ENCODE measurements at places on chromosomes 3 and 15.

DNA sequence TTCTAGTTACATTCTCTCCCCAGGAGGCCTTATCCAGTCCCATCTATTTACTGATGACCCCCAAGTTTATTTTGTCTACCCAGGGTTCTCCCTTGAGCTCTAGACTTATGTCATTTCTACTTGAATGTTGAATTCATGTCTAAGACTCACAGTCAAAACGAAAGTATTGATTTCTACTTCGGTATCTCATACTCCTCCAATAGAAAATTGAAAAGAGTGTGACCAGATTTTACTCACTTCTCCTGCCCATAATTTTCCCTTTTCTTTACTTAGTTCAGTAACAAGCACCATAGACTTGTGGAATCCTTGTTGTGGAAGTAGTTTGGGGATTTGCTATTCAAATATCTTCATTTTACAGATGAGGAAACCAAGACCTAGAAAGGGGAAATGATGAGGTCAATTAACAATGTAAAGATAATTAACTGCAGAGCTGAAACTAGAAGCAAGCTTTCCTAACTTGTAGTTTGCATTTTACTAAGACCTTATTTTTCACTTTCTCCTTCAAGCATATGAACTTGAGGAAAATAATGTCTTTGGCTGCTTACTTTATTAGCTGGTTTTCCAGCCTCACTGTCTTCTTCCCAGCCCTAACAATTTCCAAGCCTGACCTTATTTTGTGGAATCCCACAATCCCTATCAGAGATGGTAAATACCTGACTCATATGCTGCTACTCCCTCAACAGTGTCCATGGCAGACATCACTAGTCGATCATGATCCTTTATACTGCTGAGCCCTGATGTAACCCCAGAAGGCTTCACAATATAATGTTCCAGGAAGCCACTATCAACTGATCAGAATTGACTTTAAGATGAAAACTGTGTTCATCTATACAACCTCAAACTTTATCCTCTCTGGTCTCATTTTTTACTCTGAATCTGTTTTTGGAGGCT is 123.9 kb upstream of the AGBL1 start:
- no peak for DNase-seq

- DNase-seq, result no peak
These were observed 6.9 kb downstream of the ACVR2B start for GRCh38 chr3:38460377-38461270.

DNA sequence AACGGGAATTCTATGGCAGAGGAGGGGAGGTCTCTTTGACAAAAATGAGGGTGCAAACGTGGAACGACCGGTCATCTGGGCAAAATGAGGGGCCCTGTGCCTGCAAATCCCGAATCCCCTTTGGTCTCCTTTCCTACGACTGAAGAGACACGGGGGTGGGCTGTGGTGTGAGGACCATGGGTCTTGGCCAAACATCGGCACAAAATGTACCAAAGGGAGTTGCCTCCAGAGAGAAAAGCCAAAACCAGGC is 498 bp downstream of the ZNF280D start:
- DNase-seq, result peak; percentile 68

DNA sequence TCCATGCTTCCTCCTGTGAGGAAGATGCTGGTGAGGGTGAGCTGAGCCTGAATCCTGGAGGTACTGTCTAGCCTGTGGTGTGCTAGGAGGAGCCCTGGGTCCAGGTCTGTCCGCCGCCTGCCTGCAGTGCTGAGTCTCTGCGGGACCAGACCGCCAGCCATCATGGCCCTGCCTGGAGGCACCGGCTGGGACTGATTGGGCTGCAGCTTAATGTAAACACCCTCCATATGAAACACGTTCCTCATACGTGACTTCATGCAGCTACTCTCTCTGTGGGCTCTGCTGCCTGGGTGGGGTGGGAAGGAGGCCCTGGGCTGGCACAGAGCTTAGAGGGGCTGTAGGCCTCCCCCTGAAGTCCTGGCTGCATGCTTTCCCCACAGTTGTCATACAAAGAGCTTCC is 67.4 kb downstream of the FBLN2 start:
- no peak for DNase-seq

DNA sequence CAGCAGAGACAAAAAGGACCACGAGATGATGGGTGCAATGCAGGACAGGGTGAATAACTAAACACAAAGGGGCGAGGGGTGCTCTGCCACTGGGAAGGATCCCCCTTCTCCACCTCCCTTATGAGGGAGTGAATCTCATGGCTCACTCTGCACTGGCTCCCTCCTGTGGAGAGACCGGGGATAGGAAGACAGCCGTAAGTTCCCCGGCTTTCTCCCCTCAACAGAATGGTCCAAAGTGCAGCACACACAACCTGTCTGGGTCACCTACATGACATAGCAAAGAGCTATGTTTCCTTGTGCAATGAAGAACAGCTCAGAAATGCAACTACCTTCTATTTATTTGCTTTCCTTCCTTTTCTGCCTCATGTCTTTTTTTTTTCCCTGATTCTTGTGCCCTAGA is 7.8 kb upstream of the ACSBG1 start:
- DNase-seq, result no peak

DNA sequence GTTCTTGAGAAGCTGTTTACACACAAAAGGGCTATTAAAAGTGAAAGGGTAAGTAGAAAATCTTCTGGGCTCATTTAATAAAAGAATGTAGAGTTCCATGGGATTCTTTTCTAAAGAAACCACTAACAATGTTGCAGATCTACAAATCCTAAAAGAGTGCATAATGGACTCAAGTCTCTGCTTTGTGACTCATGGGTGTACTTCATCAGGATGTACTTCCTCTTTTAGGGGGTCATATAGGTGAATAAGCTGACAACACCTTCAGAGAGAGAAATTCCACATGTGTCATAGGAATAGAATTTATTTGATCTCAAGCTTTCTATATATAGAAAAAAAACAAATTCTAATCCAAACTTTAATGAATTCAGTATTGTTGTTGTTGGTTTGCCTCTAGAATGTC is 355.5 kb downstream of the TIGIT start:
- peak; percentile 25 for DNase-seq

DNA sequence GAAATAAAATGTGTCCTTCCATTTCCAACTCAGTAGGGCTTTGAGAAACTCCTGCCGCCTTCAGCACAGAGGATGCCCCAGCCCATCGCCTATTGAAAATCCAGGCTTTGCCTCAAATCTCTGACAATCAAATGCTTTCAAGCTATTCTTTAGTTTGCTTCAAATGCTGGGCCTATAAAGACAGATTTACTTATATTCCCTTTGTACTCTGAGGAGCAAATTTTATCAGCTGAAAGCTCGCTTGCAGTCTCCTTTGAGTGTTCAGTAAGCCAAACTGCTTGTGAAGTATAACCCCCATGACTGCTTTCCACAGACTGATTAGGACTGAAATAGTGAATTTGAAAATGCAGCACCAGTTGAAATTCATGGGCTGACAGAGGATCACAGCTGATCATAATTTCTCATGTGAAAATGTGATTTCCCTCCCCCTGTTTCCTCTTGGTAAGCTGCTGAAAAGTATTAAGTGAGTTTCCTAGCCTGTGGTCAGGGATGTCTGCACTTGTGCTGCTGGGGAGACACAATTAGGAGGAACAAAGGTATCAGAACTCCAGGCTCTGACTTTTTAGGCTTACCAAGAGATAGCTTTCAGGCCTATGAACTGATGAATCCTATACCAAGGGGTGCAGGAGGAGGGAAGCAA is 563.4 kb upstream of the TGFBR2 start:
- DNase-seq, result no peak

- no peak for DNase-seq
These were observed 401.5 kb upstream of the PROK2 start for GRCh38 chr3:72186400-72186855.

DNA sequence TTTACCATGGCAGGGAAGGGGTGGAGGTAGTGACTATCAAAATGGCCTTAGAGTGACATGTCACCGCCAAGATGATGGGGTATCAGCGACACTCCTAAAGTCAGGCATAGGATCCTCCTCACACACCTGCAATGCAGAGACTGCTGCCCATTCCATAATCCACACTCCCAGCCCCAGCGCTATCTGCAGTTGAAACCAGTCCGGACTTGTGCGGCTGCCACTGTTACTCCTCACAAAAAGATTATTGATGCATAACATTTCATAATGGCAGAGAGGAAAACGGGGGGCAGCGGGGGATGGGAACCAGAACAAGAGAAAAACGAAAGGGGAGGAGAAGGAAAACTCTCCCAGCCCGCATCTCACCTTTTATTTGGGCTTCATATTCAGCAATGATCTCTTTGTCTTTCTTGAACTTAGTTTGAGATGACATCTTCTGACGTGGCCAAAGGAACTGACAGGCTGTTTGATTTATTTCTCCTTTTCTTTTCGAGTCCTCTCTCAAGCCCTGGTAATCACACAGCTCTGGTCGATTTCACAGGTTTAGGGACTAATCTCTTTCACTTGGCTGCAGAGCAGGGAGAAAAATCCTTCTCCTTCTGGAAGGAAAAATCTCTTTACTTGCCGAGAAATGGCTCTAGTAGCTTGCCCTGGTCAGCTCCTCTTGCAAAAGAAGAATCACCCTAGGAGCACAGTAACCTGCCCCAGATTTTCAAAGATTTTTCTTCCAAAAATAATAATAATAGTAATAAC is 749 bp downstream of the SRGAP3 start:
- no peak for DNase-seq

- no peak for DNase-seq
These were observed 24.2 kb downstream of the TMEM44 start for GRCh38 chr3:194608981-194609380.

GRCh38 chr3:173304182-173304800 is 93.3 kb upstream of the NLGN1 start:
- no peak for DNase-seq

GRCh38 chr15:92643849-92644815 is 11.4 kb downstream of the FAM174B start:
- peak; percentile 64 for DNase-seq

- no peak for DNase-seq
These were observed 20.1 kb downstream of the PLA2G4B start for GRCh38 chr15:41858756-41859155.

- DNase-seq, result no peak
These were observed 15.0 kb upstream of the LTF start for GRCh38 chr3:46479696-46480095.

- peak; percentile 13 for DNase-seq
These were observed 17.1 kb downstream of the TJP1 start for GRCh38 chr15:29805043-29805707.

GRCh38 chr3:152508705-152509104 is 240.0 kb downstream of the MBNL1 start:
- DNase-seq, result peak; percentile 61

- DNase-seq, result no peak
These were observed 535.6 kb upstream of the ALCAM start for GRCh38 chr3:104831071-104831470.

DNA sequence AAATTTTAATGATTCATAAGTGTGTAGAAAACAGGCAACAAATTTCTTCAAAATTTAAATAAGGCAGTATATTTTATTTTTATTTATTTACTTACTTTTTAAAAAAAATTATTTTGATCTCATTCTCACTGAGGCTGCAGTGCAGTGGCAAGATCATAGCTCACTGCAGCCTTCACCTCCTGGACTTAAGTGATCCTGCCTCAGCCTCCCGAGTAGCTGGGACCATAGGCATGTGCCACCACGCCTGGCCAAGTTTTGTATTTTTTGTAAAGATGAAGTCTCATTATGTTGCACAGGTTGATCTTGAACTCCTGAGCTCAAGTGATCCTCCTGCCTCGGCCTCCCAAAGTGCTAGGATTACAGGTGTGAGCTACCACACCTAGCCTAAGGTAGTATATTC is 61.2 kb upstream of the XRN1 start:
- DNase-seq, result no peak

DNA sequence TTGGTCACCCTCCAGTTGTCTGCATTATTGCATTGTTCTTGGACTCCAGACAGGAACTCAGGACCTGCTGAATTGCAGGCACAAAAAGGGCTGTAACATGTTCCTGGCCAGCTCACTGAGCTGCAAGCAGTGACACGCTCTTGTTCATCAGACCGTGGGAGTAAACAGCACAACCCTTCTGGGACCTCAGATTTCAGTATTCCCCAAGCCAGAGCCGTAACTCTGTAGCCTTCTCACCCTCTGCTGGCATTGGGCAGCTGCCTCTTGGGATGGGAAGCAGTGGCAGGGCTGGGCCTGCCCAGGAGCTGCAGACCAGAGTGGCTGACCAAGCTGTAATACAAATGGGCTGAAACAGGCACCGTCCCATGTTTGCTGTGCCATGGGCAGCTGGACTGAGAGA is 607.1 kb upstream of the BCHE start:
- no peak for DNase-seq

- no peak for DNase-seq
These were observed 414.9 kb downstream of the NAALADL2 start for GRCh38 chr3:175274056-175274455.
